ENCODE measurements at places on chromosomes 16 and 17.

- DNase-seq, result peak; percentile 50
Measured at GRCh38 chr16:88634141-88634993, 4.0 kb upstream of the IL17C start.

GRCh38 chr17:73532421-73532901 lies 111.8 kb downstream of the SDK2 start:
- no peak for DNase-seq

GRCh38 chr16:53840456-53840855 lies 136.5 kb downstream of the FTO start:
- DNase-seq, result no peak

DNA sequence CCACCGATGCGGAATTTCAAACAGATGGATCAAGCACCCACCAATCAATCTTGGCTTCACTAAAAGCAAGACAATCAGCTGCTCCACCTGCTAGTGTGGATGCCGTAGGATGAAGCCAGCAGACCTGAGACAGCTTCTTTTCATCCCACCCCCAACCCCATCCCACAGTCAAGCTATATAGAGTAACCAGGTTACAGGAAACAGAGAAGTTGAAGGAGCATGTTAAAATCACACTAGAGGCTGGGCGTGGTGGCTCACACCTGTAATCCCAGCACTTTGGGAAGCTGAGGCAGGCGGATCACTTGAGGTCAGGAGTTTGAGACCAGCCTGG lies 37.7 kb downstream of the CMTM4 start:
- DNase-seq, result no peak

- DNase-seq, result no peak
Measured at GRCh38 chr16:70526403-70526802, 2.8 kb downstream of the SF3B3 start.

- DNase-seq, result peak; percentile 97
Measured at GRCh38 chr16:71564335-71564967, 12.4 kb downstream of the TAT start.

DNA sequence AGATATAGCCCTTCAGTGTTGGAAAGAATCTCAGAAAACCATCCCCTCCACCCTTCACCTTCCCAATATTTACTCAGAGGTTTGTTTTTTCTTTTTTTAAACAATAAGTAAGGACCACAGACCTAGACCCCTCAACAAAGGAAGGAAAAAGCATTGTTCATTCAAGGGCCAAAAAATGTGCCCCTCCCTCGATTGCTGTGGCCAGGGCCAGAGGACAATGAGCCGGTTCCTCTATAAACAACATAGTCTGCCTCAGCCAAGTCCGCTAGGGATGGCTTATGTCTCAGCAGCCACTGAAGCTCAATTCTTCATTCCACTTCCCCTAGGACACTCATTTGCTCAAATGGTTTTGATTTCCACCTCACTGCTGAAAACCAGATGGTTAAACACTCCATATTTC lies 24.0 kb downstream of the TRIM16 start:
- DNase-seq, result no peak

DNA sequence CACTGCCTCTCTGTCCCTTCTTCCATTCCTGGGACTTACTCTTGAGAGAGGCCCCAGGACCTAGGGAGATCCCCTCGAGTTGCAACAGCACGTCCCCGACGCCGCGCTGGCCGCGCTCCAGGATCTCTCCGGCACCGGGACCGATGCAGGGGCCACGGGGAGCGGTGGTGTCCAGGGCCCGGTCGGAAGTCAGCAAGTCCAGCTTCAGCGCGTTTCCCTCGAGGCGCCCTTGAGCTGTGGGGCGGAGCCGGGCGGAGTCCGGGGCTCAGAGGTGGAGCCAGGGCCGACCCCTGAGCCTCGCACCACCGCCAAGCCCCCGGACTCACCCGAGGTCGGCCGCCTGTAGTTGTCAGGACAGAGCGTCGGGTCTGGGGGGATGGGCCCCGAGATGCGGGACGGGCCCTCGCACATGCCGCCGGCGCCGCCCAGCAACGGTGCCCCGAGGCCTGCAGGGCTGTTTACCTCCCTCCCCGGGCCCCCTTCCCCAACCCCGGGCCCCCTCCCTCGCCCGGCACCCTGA lies 458 bp downstream of the ENKD1 start:
- DNase-seq, result no peak

- peak; percentile 68 for DNase-seq
Measured at GRCh38 chr16:55711959-55712876, 56.4 kb downstream of the SLC6A2 start.

GRCh38 chr17:45380991-45381390 lies 51.7 kb downstream of the ARHGAP27 start:
- no peak for DNase-seq

DNA sequence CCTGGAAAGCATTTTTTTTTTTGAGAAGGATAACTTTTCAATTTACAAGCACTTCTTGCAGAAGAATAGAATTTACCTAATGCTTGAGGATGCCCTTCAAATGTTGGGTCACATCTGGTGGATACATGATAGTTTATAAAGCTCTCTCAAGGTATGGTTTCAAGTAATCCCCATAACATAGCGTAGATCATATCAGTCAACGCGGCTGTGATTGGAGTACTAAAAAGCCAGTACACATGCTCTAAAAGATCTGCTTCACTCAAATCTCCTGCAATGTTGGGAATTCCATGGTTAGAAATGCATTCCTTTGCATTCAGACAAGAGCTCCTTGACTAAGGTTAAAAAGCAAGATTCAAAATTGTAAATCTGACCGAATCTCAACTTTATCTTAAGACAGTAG lies 3.9 kb upstream of the KCNJ16 start:
- no peak for DNase-seq

GRCh38 chr16:14121142-14121541 lies 50.0 kb downstream of the MRTFB start:
- no peak for DNase-seq

- DNase-seq, result no peak
Measured at GRCh38 chr16:75262104-75262799, 10.8 kb upstream of the BCAR1 start.

DNA sequence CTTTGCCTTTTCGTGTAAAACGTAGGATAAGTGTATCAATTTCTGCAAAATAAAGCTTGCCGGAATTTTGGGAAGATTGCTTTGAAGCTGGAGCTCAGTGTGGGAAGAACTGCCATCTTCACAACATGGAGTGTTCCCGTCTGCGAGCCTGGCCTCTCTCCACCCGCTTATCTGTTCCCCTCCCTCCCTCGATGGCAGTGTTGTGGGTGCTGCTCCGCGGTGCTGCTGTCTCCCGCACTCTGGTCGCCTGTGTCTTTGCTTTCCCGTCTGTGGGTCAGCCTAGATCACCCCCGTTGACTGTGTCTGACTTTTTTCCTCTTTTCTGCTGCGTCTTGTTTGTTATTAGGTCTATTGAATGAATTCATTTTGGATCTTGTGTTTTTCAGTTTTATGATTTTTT lies 17.0 kb downstream of the ACSF3 start:
- no peak for DNase-seq

DNA sequence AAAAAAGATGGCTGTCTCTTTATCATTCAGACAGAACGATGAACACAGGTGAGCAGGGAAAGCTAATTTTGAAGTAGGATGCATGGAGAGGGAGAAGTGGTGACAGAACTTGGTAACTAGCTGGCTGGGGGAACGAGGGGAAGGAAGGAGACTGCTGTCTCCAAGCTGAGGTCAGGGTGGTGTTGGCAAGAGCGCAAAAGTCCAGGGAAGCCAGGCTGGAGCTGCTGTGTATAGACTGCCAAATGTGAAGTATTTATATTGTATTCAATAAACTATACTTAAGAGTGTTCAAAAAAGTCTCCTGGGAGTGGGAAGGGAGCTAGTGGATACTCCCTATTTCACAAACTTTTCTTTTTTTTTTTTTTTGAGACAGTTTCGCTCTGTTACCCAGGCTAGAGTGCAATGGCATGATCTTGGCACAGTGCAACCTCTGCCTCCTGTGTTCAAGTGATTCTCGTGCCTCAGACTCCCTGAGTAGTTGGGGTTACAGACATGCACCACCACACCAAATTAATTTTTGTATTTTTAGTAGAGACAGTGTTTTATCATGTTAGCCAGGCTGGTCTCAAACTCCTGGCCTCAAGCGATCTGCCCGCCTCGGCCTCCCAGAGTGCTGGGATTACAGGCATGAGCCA lies 8.2 kb downstream of the TMEM106A start:
- no peak for DNase-seq

DNA sequence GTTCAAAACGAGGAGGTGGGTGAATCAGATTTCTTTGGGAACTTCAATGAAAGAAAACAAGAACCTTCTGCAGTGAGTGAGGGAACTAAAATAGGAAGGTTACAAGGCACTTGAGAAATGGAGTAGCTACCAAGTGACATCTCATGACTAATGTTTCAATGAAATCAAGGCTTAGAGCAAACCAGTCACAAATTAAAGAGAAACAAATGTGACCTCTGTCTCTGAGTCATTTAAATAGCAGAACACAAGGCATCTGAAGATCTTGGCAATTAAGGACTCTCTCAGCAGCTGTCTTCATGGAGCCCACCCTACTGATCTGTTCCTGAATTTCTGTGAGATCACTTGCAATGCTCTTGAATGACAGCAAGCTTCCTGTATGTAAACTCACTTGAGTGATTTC lies 109.5 kb downstream of the CDH11 start:
- no peak for DNase-seq

- no peak for DNase-seq
Measured at GRCh38 chr16:6048017-6048416, 950.4 kb upstream of the EEF2KMT start.

DNA sequence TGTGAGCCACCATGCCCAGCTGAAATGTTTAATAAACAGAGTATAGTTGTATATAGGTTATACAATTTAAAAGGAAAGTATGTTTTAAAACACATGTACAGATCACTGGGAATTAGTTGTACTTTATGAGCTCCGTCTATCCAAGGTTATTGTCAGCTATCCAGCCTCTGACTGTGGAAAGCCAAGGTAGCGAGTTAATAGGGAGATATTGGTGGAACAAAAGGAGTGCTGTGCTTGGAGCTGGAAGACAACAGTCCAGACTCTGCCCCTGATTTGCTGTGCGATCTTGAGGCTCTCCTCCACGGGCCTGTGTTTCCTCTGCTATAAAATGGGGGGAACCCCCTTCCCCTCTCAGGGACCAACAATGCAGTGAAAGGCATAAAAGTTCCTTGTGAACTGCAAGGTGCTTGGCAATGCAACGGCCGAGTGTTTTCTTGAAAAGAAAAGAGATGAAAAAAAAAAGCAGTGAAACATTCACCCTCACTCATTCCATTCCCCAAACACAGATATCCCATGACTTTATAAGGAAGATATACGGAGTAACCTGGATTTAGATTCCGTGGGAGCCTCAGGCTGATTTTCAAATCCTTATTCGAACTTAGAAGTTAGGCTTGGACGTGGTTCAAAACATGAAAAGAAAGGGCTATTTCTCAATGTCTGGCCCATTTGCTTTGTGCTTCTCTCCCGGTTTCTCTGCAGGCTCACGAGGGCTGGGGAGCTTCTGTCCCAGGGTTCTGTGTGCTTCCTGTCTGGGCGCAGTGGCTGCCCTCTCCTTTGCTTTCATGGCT lies 34.1 kb downstream of the CUEDC1 start:
- DNase-seq, result no peak

GRCh38 chr16:58043571-58044155 lies 18.1 kb downstream of the MMP15 start:
- no peak for DNase-seq

DNA sequence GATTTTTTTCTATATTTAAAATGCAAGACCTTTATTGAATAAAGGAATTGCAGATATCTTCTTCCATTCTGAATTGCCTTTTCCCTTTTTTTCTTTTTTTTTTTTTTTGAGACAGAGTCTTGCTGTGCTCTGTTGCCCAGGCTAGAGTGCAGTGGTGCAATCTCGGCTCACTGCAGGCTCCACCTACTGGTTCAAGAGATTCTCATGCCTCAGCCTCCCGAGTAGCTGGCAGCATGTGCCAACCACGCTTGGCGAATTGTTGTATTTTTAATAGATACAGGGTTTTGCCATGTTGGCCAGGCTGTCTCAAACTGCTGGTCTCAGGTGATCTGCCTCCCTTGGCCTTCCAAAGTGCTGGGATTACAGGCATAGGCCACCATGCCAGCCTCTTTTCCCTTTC lies 151.5 kb downstream of the CEP112 start:
- no peak for DNase-seq

GRCh38 chr16:14203166-14203565 lies 132.0 kb downstream of the MRTFB start:
- DNase-seq, result no peak

DNA sequence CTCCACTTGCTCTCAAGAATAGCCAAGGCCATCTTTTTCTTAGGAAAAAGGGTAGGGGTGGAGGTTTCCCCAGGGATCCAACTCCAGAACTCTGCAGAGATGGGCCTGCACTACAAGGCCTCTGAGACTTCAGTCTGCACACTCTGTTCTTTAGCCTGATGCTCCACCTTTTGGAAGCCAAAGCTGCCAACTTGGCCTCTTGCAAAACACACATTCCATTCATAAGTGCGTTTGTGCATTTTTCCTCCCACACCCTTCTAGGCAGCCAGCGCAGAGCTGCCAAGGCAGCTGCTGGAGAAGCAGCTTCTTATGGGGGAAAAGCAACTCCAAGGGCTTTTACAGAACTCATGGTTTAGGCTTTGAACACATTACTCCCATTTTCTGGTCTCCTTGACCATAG lies 45.3 kb downstream of the REXO5 start:
- DNase-seq, result no peak

GRCh38 chr16:14672403-14672971 lies 21.6 kb downstream of the PLA2G10 start:
- DNase-seq, result no peak

- DNase-seq, result no peak
Measured at GRCh38 chr16:23842137-23842600, 6.4 kb downstream of the PRKCB start.

GRCh38 chr17:82008941-82009405 lies 13.7 kb downstream of the CENPX start:
- no peak for DNase-seq

DNA sequence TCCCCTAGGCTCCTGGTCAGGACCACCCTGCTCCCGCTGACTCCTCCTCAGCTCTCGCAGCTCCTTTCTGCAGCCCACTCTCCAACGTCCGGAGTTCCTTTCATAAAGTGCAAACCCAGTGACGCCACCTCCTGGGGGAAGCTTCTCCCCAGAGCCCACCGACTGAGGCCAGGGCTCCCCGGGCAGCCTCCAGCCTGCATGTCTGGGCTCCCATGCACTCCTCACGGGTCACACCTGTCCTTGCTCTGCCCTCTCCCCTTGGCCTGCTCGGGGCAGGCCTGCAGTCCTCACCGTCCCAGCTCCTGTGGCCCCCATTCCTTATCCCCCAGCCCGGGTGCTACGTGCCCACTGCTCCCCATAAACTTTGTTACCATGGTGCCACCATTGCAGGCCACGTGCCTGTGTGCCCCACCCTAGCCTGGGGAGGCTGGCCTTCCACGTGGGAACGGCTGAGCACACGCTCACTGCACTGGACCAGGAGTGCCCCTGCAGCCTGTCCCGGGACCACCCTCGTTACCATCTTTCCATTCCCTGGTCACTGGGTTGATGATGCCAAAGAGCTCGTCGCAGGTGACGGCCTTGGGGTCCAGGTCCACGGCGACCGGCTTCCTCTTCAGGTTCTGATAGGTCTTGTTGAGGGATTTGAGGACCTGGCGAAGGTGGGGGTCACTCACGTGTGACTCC lies 84.9 kb downstream of the DNAH17 start:
- no peak for DNase-seq

GRCh38 chr16:46591257-46591656 lies 29.9 kb downstream of the SHCBP1 start:
- no peak for DNase-seq

Data from stimulated activated CD4-positive, alpha-beta T cell treated with anti-CD3 and anti-CD28 coated beads, Interleukin-4, amount 100 ng/mL, for 1 hour (primary cell).